Colonic mucosa (tissue), 4 donors: ENCODE measurements at places on chromosomes 5 and 9. TPM values are rescaled to one million over a fixed set of nuclear protein-coding genes. Genes with fewer than 3 reads are reported as not detected.
A peak's percentile ranks its signal among the peaks of the same experiment; 100 is the strongest.

Gene ZNF658
- total RNA-seq, result 2.5 TPM

Gene TMC1
- total RNA-seq, result 0.42 TPM

Gene TBCA
- total RNA-seq, result 155 TPM

Gene SOX30
- 0.42 TPM for total RNA-seq

Gene BTNL9
- total RNA-seq, result 5.3 TPM

Gene ZNF169
- total RNA-seq, result 5.9 TPM

Gene FAM219A
- total RNA-seq, result 7.5 TPM

- DNase-seq, result no peak
Measured at GRCh38 chr9:14992516-14992915, 82.3 kb upstream of the FREM1 start.

GRCh38 chr9:132356324-132356924, 1.6 kb upstream of the SETX start:
- no peak for DNase-seq

GRCh38 chr5:68242743-68243142, 27.2 kb downstream of the PIK3R1 start:
- no peak for DNase-seq

GRCh38 chr5:57795203-57795602, 312.6 kb upstream of the ACTBL2 start:
- no peak for DNase-seq

DNA sequence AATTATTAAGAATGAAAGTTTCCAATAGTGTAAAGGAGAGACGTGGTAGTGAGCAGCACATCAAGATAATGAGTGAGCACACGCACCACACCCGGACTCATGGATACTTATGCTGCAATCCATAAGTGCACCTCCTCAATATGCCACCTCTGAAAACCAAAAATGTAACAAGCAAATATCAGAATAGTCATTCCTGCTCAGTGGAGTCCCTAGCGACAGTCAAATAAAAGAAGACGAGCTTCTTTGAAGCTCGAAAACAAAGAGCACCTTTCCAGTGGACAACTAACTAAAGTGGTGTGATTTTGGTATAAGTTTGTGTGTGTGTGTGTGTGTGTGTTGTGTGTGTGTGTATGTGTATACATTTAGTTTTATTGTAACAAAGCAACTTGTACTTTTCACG, 241.3 kb downstream of the DEPDC1B start:
- no peak for DNase-seq

DNA sequence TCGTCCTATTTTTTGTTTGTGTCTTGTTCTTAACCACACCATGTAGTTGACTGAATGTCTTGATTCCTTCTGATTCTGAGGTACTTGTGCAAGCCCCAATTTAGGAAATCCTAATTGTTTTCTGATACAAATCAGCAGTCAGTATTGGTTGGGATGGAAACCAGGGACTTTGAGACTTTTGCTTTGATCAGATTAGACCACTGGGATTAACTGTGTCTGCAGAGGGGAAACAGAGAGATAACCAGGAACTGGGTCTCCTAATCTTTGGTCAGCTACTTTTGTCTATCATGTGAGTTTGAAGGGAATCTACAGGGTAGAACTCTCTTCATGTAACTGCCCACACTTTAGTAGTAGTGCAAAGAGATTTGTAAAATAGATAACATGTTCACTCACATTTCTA, 173.8 kb upstream of the POC5 start:
- no peak for DNase-seq

GRCh38 chr5:55226934-55227663, at the start of gene MCIDAS:
MCIDAS (minus strand) TSS chr5:55227315; CDS start chr5:55227138, 177 bp downstream.
- DNase-seq, result peak; percentile 64

GRCh38 chr9:34591917-34592866, 2.7 kb upstream of the CNTFR start:
- no peak for DNase-seq

DNA sequence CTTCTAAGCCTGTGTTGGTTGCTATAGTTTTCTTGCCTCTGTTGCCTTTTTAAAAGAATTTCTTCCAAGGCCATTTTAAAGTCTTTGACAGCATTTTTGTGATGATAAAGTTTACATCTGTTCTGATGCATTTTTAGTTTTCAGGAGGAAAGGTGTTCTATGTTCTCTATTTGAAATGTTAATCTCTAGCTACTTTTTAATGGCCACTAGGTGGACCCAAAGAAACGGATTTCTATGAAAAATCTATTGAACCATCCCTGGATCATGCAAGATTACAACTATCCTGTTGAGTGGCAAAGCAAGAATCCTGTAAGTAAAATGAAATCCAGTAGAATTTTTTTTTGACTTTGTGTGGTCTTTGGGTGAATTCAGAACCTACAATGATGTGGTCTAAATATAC, 60.2 kb downstream of the MELK start:
- no peak for DNase-seq

GRCh38 chr5:108521841-108522506, 140.1 kb upstream of the FBXL17 start:
- DNase-seq, result peak; percentile 55

- peak; percentile 44 for DNase-seq
Measured at GRCh38 chr9:122821278-122821943, 7.0 kb downstream of the PDCL start.

DNA sequence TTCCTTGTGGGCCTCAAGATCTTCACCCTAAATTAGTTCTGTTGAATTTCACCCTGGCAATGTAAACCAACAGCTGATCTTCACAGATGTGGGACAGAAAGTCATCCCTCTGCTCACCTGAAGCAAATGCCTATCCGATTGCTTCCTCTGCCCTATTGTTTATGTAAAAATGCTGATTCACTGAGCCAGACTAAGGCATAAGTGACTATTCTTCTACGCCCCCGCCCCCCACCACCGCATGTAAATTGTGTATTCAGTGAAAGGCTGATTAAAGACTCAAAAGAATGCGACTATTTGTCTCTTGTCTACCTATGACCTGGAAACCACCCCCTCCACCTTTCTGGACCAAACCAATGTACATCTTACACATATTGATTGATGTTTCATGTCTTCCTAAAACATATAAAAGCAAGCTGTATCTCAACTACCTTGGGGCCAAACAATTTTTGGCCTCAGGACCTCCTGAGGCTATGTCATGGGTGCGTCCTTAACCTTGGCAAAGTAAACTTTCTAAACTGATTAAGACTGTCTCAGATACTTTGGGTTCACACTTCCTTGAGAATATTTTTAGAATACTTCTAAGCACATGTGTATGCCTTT, 129.7 kb upstream of the BOD1 start:
- no peak for DNase-seq
